ENCODE measurements at places on chromosomes 2 and 18.

DNA sequence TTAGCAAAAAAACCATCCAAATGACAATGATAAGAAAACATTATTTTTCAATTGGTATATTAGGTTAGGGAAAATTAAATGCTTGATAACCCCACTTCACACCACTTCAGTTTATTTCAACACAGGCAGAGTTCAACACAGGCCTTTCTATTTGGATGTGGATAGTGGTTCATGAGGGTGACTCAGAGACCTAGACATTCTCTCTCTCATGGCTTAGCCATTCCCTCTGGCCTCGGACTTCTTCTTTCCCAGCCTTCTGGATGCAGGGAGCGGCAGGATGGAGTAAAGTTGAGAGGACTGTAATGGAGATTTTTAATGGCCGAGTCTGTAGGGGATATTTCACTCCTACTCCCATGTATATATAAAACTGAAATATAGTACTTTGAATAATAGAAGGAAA is 109.7 kb downstream of the CTNNA2 start:
- no peak for DNase-seq
- no peaks in the 10 kb centered on the region for H3K4me1 ChIP-seq
- no peak overlapping the region for H3K4me3 ChIP-seq
- H3K36me3 ChIP-seq: no peaks in the 10 kb centered on the region
- no peak overlapping the region for H3K27ac ChIP-seq

DNA sequence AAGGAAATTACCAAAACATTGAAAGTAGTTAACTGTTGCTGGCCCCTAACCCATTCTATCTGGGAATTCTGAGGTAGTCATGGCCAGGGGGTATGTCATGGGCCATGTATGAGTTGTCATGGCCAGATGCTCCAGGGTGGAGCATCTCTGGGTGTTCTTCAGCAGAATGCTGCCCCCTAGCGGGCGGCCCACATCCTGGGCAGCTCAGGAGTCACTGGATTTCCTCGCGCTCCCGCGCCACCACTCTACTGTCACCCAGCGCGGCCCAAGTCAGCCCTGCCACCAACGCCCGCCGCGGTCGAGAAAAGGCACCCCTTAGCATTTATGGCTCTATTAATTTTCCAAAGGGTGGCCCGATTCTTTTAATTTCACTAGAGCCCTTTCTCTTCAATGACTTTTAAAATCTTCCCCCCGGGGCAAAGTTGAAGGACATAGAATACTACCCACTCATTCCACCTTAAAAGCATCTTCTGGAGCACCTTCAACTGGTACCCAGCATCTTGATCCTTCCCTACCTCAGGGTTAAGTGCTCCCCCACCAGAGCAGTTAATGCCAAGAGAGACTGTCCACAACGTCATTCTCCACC is 41.6 kb downstream of the PKDCC start:
- H3K27ac ChIP-seq: no peak overlapping the region
- no peaks in the 10 kb centered on the region for H3K27me3 ChIP-seq

GRCh38 chr2:95206096-95206495 is 1.2 kb upstream of the ZNF892 start:
- peaks cover 3% of the 10 kb centered on the region for H3K27me3 ChIP-seq
- no peaks in the 10 kb centered on the region for H3K4me1 ChIP-seq
- no peak overlapping the region for H3K4me3 ChIP-seq
- no peak for DNase-seq

DNA sequence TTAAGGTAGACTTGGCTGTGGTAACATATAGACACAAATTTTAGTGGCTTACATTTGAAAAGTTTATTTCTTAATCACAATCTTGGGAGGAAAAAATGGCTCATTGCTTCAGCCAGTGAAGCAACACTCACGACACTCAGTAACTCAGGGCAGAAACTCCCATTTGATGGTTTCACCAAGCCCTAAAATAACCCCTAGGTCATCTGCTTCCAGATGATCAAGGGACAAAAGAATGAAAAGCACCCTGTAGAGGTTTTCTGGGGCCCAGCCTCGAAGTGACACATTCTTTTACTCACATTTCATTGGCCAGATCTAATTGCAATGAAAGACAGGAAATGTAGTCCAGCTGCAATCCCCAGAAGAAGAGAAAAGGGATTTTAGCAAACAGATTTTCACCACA is 275.9 kb downstream of the TMX3 start:
- H3K27me3 ChIP-seq: no peaks in the 10 kb centered on the region
- no peak overlapping the region for H3K27ac ChIP-seq
- no peak overlapping the region for H3K4me3 ChIP-seq
- no peaks in the 10 kb centered on the region for H3K36me3 ChIP-seq

DNA sequence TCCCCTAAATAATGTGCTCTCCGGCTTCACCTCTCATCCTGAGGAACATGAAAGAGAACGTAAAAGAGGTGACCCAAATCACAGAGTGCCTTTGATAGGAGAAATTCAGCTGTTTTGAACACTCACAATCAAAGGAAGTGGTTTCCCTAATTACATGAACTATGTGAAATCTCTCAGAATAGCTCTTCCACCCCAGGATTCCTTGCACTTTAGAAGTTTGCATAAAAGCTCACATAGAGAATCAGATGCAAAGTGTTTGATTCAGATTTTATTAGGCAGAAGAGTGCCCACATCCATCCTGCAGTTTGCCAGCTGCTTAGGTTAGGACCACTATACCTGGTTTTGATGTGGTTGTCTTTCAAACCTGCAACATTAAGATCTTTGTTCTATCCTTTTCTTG is 61.0 kb downstream of the MAP3K20 start:
- H3K27me3 ChIP-seq: no peaks in the 10 kb centered on the region
- H3K27ac ChIP-seq: no peak overlapping the region
- H3K4me3 ChIP-seq: no peak overlapping the region
- no peaks in the 10 kb centered on the region for H3K36me3 ChIP-seq
- H3K4me1 ChIP-seq: peaks cover 1% of the 10 kb centered on the region
